Activated CD8-positive, alpha-beta T cell treated with anti-CD3 and anti-CD28 coated beads, Interleukin-2, amount 10 ng/mL, durations not matched to agents 7 days and 5 days (primary cell): ENCODE measurements at places on chromosomes 5 and 9. TPM values are rescaled to one million over a fixed set of nuclear protein-coding genes. Genes with fewer than 3 reads are reported as not detected.
A peak's percentile ranks its signal among the peaks of the same experiment; 100 is the strongest.

GRCh38 chr5:118228489-118228888, 759.9 kb downstream of the DTWD2 start:
- no peak overlapping the region for H3K27ac ChIP-seq
- DNase-seq, result no peak
- H3K27me3 ChIP-seq, result no peaks in the 10 kb centered on the region
- no peaks in the 10 kb centered on the region for H3K36me3 ChIP-seq
- H3K4me3 ChIP-seq, result no peak overlapping the region
- H3K4me1 ChIP-seq, result no peaks in the 10 kb centered on the region

- H3K27me3 ChIP-seq, result peaks cover 3% of the 10 kb centered on the region
- H3K4me1 ChIP-seq, result peaks cover 22% of the 10 kb centered on the region
- no peak for DNase-seq
- peak overlapping the region; percentile 22 for H3K27ac ChIP-seq
These were observed 14.6 kb downstream of the NREP start for GRCh38 chr5:111742177-111742994.

GRCh38 chr9:123335193-123335985, 20.6 kb upstream of the CRB2 start:
- H3K4me3 ChIP-seq, result no peak overlapping the region
- H3K27ac ChIP-seq, result no peak overlapping the region
- no peak for DNase-seq
- H3K4me1 ChIP-seq, result peaks cover 36% of the 10 kb centered on the region

DNA sequence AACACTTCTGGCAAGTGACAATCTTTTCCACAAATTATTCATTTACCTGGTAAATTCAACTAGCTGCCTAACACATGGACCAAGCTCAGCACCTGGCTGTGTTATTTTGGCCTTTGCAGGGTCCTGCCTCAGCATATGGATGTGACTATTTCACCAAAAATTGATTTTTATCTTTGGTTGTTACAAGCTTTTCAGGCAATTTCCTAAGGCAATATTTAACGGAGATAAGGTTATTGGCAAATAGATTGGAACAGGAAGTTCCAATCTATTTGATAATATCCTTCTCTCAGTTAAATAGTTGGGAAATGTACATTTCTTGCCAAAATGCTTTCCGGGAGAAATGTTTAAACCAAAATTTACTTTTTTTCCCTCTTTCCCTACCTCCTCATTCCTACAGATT, 415.2 kb upstream of the SMARCA2 start:
- H3K27ac ChIP-seq, result no peak overlapping the region
- peaks cover 1% of the 10 kb centered on the region for H3K27me3 ChIP-seq
- no peaks in the 10 kb centered on the region for H3K4me1 ChIP-seq
- H3K4me3 ChIP-seq, result no peak overlapping the region

- peaks cover 37% of the 10 kb centered on the region for H3K36me3 ChIP-seq
- H3K4me1 ChIP-seq, result peaks cover 43% of the 10 kb centered on the region
- H3K27me3 ChIP-seq, result no peaks in the 10 kb centered on the region
These were observed 183.3 kb downstream of the MAPKAP1 start for GRCh38 chr9:125523681-125524080.

GRCh38 chr9:7579351-7579750, 220.2 kb downstream of the DMAC1 start:
- no peak overlapping the region for H3K4me3 ChIP-seq
- peaks cover 5% of the 10 kb centered on the region for H3K27me3 ChIP-seq
- H3K4me1 ChIP-seq, result no peaks in the 10 kb centered on the region
- no peak for DNase-seq
- H3K27ac ChIP-seq, result no peak overlapping the region

The NRG2 gene
- not detected for total RNA-seq

The PDE6A gene
- total RNA-seq, result not detected

The HTR4 gene
- total RNA-seq, result not detected

- H3K36me3 ChIP-seq, result peaks cover 40% of the 10 kb centered on the region
- H3K4me3 ChIP-seq, result no peak overlapping the region
- H3K27ac ChIP-seq, result no peak overlapping the region
- H3K4me1 ChIP-seq, result no peaks in the 10 kb centered on the region
- H3K27me3 ChIP-seq, result no peaks in the 10 kb centered on the region
- no peak for DNase-seq
These were observed 30.9 kb upstream of the OR2K2 start for GRCh38 chr9:111360881-111361280.

The DAPK1 gene
- 0.47 TPM for total RNA-seq

GRCh38 chr9:343773-344172, 129.1 kb downstream of the DOCK8 start:
- H3K27me3 ChIP-seq, result no peaks in the 10 kb centered on the region
- peaks cover 6% of the 10 kb centered on the region for H3K4me1 ChIP-seq
- no peak overlapping the region for H3K4me3 ChIP-seq

- no peaks in the 10 kb centered on the region for H3K4me1 ChIP-seq
- H3K36me3 ChIP-seq, result no peaks in the 10 kb centered on the region
- no peak for DNase-seq
- H3K4me3 ChIP-seq, result no peak overlapping the region
- H3K27me3 ChIP-seq, result peaks cover 12% of the 10 kb centered on the region
These were observed 48.0 kb downstream of the RUSC2 start for GRCh38 chr9:35537913-35538312.

DNA sequence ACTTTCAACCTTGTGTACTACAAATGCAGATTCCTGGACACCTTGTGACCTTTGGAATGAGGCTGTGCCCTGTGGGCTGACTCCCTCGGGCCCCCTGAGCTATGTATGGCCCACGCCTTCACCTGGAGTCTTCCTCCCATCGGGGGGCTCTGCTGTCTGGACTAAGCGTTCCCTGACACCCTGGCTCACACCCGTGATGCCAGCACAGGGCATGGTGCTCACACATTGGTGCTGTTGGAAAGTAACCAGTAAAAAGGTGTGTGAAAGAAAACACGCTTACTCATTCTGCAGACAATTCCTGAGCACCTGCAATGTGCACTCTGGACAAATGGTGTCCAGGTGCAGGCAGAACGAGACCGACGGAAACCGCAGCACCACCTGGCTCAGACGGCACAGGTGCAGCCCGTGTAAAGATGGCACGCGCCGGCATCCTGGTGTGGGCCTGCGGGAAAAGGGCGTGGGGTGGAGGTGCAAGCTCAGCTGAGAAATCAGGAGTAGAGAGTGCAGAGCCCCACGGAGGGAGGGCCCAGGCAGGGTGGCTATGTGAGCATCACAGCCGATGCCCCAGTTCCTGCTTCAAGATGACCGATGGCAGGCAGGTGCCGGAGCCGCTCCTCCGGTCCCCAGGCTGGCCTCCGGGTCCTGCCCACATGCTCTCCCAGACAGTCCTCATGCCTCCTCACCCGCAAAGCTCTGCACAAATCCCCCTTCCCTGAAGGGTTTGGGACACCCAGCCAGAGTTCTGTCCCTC, 11.0 kb downstream of the LPCAT1 start:
- H3K27ac ChIP-seq, result no peak overlapping the region
- H3K27me3 ChIP-seq, result no peaks in the 10 kb centered on the region
- no peak for DNase-seq
- no peak overlapping the region for H3K4me3 ChIP-seq
- peaks cover 20% of the 10 kb centered on the region for H3K4me1 ChIP-seq
- H3K36me3 ChIP-seq, result peaks cover 8% of the 10 kb centered on the region

DNA sequence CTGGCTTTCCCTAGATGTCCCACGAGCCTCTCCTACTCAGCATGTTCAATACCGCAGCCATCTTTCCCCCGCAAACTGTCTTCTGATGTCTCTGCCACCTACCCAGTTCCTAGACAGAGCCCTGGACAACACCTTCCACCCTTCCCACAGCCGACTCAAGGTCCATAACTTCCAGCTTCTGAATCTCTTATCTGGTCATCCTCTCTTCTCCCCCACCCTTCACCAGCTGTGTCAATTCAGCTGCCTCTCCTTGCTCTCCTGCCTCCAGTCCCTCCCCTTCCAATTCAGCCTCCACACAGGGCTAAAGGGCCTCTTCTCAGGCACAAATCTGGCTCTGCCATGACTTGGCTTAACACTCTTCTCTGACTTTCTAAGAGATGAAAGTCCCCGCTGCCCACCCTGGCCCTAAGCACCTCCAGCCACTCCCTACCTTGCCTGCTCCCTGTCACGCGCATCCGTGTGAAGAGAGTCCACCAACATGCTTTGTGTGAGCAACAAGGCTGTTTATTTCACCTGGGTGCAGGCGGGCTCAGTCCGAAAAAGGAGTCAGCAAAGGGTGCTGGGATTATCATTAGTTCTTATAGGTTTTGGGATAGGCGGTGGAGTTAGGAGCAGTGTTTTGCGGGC, 25.2 kb downstream of the AQP7 start:
- peaks cover 1% of the 10 kb centered on the region for H3K36me3 ChIP-seq
- no peaks in the 10 kb centered on the region for H3K27me3 ChIP-seq
- peaks cover 7% of the 10 kb centered on the region for H3K4me1 ChIP-seq
- H3K4me3 ChIP-seq, result no peak overlapping the region
- no peak for DNase-seq
- peak overlapping the region; percentile 14 for H3K27ac ChIP-seq

GRCh38 chr5:114678778-114679177, 316.9 kb downstream of the KCNN2 start:
- H3K4me1 ChIP-seq, result no peaks in the 10 kb centered on the region
- H3K27me3 ChIP-seq, result no peaks in the 10 kb centered on the region
- H3K27ac ChIP-seq, result no peak overlapping the region
- H3K4me3 ChIP-seq, result no peak overlapping the region
- DNase-seq, result no peak
- H3K36me3 ChIP-seq, result no peaks in the 10 kb centered on the region

- no peaks in the 10 kb centered on the region for H3K36me3 ChIP-seq
- no peak for DNase-seq
- no peak overlapping the region for H3K27ac ChIP-seq
These were observed 48.6 kb downstream of the FOXI1 start for GRCh38 chr5:170154297-170154696.

DNA sequence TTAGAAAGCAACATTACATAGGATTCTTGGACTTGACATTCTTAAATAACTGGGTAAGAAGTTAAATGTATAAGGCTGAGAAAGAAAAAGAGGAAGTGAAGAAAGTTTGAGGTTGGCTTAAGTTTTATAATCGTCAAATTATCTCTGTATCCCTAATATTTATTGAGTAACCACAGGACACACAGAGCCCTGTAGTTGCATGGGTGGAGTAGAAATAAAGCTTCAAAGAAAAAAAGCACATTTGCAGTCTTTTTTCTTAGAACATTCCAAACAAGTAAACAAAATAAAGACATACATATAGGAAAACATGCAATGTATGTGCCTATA, 137.0 kb downstream of the CCDC192 start:
- no peak for DNase-seq
- H3K4me1 ChIP-seq, result no peaks in the 10 kb centered on the region
- H3K27ac ChIP-seq, result no peak overlapping the region
- H3K4me3 ChIP-seq, result no peak overlapping the region
- H3K36me3 ChIP-seq, result no peaks in the 10 kb centered on the region

- peaks cover 2% of the 10 kb centered on the region for H3K27me3 ChIP-seq
- H3K4me1 ChIP-seq, result peaks cover 9% of the 10 kb centered on the region
- no peak for DNase-seq
- H3K36me3 ChIP-seq, result peaks cover 5% of the 10 kb centered on the region
These were observed 13.2 kb upstream of the AUH start for GRCh38 chr9:91374939-91375338.

The KLHL3 gene
- 13.7 TPM for total RNA-seq

DNA sequence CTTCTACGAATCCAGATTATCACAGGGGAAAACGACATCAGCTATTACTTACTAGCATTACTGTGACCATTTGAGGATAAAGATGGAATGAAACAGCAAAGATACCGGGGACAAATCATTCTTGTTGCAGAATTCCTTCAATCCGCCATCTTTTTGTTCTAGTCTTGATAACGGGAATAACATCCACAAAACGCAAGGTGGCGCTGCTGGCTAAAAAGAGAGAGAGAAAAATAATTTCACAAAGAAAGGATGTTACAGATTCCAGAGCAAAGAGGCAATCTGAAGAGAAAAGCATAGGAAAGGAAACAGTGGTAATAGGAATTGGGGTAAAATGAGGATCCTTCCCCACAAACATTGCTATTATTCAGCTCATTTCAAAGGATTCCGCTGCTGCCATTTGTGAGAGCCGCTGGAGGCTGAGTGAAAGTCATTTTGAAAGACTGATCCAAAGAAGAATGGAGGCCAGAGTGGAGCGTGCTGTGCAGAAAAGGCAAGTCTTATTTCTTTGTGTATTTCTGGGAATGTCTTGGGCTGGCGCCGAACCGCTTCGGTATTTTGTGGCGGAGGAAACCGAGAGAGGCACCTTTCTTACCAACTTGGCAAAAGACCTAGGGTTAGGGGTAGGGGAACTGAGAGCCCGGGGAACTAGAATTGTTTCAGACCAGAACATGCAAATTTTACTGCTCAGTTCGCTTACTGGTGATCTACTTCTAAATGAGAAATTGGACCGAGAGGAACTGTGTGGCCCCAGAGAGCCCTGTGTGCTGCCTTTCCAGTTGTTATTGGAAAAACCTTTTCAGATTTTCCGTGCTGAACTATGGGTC, at the start of gene PCDHB7:
Gene PCDHB7, plus strand, starts transcription at position 264 of the 824 bp plus-strand sequence. Its CDS starts 192 bp downstream, at position 456.
- H3K27ac ChIP-seq, result no peak within 1 kb of the TSS
- peak; percentile 33 for DNase-seq
- H3K4me3 ChIP-seq, result no peak within 1 kb of the TSS
- no peaks in the 10 kb centered on the region for H3K4me1 ChIP-seq
- peaks cover 3% of the 10 kb centered on the region for H3K27me3 ChIP-seq
- H3K36me3 ChIP-seq, result no peaks in the 10 kb centered on the region

- peaks cover 17% of the 10 kb centered on the region for H3K27me3 ChIP-seq
- H3K4me1 ChIP-seq, result peaks cover 30% of the 10 kb centered on the region
- H3K27ac ChIP-seq, result peak overlapping the region; percentile 37
- peak; percentile 62 for DNase-seq
- H3K36me3 ChIP-seq, result no peaks in the 10 kb centered on the region
These were observed 13.1 kb downstream of the GFI1B start for GRCh38 chr9:132991351-132992300.

DNA sequence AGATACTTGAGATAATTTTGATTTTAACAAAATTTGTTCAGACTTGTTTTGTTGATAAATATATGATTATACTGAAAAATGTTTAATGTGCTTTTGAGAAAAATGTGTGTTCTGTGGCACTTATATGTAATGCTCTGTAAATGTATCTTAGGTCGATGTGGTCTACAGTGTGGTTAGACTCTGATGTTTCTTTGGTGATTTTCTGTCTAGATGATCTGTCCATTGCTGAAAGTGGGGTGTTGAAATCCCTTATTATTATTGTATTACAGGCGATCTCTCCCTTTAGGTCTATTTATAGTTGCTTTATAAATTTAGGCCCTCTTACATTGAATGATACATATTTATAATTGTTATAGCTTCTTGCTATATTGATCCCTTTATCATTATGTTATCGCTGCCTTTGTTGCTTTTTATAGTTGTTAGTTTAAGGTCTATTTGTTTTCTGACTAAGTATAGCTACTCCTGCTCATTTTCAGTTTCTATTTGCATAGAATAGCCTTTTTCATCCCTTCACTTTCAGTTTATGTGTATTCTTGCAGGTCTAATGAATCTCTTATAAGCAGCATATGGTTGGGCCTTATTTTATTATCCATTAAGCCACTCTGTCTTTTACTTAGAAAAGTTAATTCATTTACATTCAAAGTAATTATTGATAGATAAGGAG, 124.3 kb downstream of the MRPS30 start:
- no peak for DNase-seq
- no peak overlapping the region for H3K4me3 ChIP-seq
- H3K4me1 ChIP-seq, result no peaks in the 10 kb centered on the region
- no peaks in the 10 kb centered on the region for H3K27me3 ChIP-seq
- H3K27ac ChIP-seq, result no peak overlapping the region

- H3K36me3 ChIP-seq, result no peaks in the 10 kb centered on the region
- no peak overlapping the region for H3K27ac ChIP-seq
- H3K4me1 ChIP-seq, result no peaks in the 10 kb centered on the region
- DNase-seq, result no peak
- H3K4me3 ChIP-seq, result no peak overlapping the region
These were observed 1730.6 kb downstream of the EFNA5 start for GRCh38 chr5:105940181-105940580.

- DNase-seq, result no peak
- peaks cover 29% of the 10 kb centered on the region for H3K27me3 ChIP-seq
- no peak overlapping the region for H3K4me3 ChIP-seq
- H3K27ac ChIP-seq, result no peak overlapping the region
- no peaks in the 10 kb centered on the region for H3K36me3 ChIP-seq
These were observed 85.6 kb downstream of the ROR2 start for GRCh38 chr9:91864380-91864779.
